Activated naive CD4-positive, alpha-beta T cell treated with anti-CD3 and anti-CD28 coated beads, Interleukin-2, amount 10 ng/mL, durations not matched to agents 7 days and 5 days (primary cell): ENCODE measurements at places on chromosomes 13 and 19.

DNA sequence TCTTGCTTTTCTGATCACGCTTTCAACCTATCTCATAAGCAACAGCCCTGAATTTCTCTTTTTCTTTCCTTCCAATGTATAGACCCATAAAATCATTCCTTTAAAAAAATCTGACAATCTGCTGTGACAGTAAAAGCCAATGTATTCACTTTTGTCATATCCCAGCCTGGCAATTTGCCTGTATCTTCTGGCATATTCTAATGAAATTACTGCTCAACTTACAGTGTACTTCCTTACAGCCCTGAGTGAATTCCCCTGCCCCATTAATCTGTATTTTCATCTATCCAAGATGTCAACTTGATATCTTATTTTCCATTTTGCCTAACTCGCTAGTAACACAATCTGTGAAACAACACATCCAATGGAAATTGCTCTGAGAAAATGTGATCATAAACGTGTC, 18.0 kb upstream of the SERP2 start:
- DNase-seq, result no peak

DNA sequence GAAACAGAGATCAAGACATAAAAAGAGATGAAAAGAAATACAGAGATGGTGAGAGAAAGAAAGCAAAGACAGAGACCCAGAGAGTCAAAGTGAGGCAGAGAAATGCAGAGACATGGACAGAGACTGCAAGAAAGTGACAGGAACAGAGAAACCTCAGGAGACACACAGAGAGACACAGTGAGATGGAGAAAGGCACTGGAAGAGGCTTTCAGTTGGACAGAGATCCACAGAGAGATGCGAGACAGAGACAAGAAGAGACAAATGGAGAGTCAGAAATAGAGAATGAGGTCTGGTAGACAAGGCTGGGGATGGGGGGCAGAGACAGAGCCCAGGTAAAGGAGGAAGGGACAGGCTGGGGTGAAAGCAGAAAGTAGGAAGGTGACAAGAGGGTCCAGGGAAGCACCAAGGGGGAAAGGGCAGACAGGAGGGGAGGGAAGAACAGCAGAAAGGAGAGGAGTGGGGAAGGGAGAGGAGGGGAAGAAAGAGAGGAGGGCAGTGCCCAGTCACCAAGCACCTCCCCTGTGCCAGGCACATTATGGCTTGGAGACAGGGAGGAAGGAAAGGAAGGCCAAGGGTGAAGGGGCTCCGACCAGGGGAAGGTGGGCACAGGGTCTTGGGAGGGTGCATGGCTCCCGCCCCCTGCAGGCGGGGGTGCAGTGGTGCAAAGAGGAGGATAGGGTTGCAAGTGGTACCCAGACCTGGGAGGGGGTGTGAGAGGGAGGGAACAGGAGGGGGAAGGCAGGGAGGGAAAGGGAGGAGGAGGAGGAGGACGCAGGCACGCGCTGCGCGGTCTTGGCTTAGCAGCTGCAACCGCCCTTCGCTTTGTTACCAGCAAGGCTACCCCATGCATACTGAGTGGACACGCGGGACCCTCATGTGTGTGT, 38.4 kb downstream of the DEDD2 start:
- no peak for DNase-seq

DNA sequence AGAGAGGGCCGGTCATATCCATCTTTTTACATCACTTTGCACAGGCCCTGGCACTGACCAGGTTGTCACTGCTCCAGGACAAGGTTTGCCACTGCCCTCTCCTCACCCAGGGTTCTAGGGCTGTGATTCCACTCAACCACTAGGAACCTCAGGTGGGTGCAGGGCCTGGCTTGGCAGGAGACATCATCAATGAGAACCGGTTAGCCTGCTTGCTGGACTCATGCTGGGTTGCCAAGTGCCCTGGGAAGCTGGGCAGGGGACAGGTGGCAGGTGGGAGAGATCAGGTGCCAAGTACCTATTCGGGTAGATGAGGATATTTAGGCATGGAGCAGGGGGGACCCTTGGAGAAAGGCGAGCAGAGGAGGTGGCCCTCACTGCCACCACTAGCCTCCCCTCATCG, 4.2 kb upstream of the CERS4 start:
- DNase-seq, result no peak

DNA sequence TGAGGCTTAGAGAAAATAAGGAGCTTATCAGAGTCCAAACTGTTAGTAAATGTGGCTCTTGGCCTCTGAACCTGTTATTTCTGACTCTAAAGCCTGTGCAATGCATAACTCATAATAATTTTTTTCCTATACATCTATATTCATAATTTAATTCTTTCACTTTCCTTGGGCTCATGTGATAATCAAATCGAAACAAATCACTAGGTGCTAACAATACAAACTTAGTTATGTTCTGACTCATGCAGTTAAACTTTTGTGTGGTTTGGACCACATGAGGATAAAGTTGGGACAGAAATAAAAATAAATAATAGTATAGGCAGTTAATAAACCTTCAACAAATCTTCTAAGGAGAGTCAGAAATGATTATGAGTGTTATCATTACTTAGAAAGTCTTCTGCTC, 1629.0 kb downstream of the OLFM4 start:
- no peak for DNase-seq

GRCh38 chr13:45733361-45733760, 31.2 kb downstream of the CBY2 start:
- DNase-seq, result no peak

DNA sequence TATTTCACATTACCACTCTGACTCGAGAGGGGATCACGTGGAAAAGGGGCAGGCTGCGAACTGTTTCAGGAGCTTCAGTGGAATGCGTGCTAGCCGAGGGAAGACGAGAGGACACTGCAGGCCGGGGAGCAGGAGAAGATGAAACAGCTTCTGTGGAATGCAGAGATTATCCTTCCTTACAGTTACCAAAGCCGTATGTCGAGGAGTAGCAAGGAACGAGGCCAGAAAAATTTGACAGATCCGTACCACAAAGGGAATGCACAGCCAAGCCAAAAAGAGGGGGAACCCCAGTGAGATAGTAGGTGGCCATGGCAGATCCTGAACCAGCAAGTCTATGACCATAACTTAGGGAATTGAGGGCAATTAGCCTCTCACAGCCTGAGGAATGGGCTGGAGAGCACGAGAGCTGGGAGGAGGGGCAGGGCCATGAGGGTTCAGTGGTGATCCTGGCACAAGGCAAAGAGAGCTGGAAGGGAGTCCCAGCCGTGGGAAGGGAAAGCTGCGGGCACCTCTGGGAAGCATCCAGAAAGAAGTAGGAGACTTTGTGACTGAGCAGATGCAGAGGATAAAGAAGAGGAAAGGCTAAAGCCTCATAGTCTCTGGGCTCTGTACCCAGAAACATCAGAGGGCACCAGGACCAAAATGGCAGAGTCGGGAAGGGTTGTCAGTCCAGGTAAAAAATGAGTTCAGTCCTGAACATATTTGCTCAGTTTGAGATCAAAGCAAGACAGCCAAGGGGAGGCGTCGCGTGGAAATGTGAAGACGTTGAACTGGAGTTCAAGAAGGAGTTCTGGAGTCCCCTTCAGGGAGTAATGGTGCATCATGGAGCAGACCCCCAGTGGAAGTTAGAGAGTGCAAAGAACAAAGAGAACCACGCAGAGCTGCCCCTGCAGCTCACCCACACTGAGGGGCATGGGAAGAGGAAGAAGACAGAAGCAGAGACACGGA, 5.1 kb downstream of the COL4A1 start:
- DNase-seq, result no peak

DNA sequence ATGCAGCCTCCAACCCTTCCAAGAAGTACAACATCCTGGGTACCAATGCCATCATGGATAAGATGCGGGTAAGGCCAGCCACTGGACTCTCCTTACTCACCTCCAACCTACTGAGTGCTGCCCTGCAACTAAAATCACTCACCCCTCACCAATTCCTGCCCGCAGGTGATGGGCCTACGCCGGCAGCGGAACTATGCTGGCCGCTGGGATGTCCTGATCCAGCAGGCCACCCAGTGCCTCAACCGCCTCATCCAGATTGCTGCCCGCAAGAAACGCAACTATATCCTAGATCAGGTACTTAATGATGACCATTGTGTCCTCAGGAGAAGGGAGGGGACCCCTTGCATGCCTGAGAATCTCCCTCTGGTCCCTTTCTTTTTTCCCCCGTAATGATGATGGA, 15.6 kb upstream of the CCDC97 start:
- no peak for DNase-seq

DNA sequence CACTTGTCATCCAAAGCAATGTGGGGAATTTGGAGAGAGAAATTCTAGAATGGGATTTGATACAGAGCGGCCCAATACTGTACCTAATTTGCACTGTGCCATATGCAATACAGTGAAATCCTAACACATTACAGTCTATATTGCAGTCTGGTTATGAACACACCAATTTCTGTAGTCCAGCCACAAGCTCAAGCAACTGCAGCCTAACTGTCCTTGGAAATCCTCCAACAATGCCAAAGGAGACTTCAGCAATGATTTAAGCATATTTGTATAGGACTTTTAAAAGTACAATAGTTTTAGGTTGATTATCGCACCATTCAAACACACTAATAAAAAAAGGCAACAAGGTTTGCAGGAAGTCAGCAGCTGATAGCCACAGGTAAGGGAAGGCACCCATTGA, 17.3 kb downstream of the DIAPH3 start:
- DNase-seq, result no peak
